ENCODE measurements at places on chromosomes 6 and 20. TPM values are rescaled to one million over a fixed set of nuclear protein-coding genes. Genes with fewer than 3 reads are reported as not detected.

DNA sequence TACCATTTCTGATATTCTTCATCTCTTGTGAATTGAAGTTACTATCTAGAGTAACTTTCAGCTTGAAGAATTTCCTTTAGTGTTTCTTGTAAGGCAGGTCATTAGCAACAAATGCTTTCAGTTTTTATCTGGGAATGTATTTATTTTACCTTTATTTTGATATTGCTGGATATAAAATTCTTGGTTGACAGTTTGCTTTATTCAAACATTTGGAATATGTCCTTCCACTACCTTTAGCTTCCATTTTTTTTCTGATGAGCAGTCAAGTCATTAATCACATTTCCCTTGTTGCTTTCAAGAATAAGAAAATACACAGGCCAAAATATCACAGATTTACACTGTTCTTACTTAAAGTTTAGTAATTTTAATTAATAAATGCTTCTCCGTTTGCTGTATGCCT is 5.7 kb upstream of the NELFCD start:
- DNase-seq, result no peak

DNA sequence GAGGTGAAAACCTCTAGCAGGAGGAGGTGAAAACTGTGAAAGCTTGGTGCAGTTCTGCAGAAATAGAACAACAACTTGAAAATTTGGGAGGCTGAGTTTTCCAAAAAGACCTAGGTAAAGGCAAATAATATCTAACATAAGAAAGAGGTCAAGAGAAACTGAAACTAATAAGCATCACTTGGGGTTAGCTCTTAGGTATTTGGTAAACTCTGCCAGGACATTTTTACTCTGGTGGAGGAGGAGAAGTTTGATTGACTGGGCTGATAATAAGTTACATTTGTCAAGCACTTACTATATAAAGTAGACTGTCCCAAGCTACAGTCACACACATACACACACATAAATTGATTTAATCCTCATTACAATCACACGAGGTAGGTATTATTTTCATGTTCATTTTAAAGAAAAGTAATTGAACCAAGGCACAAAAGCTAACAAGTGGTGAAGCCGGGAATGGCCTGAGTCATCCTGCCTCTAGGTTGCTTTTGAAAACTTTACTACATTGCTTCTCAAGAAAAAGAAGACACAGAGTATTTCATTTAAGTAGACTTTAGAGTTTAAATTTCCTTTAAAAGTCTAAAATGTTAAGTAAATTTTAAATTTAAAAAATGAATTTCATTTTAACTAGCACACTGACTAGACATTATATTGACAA is 275.5 kb downstream of the PTPRK start:
- DNase-seq, result no peak

OPN5 gene
- total RNA-seq, result not detected

EBF4 gene
- 2.0 TPM for total RNA-seq

NRM gene
- total RNA-seq, result 4.7 TPM

WFDC10B gene
- total RNA-seq, result not detected

IMPG1 gene
- total RNA-seq, result not detected
